A549 (cell line): ENCODE measurements at places on chromosomes 6 and 20. TPM values are rescaled to one million over a fixed set of nuclear protein-coding genes. Genes with fewer than 3 reads are reported as not detected.
A peak's percentile ranks its signal among the peaks of the same experiment; 100 is the strongest.

LAMP5 gene
- polyA plus RNA-seq: 0.04 to 0.12 TPM in 2 of 3 replicates, not detected in the other

ASIP gene
- polyA plus RNA-seq: not detected in 3 replicates

CUTA gene
- polyA plus RNA-seq: 171 to 175 TPM (median 172 TPM) in 3 replicates

PRDM1 gene
- polyA plus RNA-seq: 2.5 to 3.0 TPM (median 2.6 TPM) in 3 replicates

TEAD3 gene
- 3.0 to 4.5 TPM (median 4.2 TPM) in 3 replicates for polyA plus RNA-seq

CDSN gene
- polyA plus RNA-seq: not detected in 3 replicates

HFE gene
- polyA plus RNA-seq: 15.5 to 19.9 TPM (median 18.1 TPM) in 3 replicates

GRCh38 chr6:1113916-1114540, 197.9 kb upstream of the FOXQ1 start:
- DNase-seq: no peak

GRCh38 chr6:9178071-9178470, 742.7 kb upstream of the SLC35B3 start:
- no peak for DNase-seq

DNA sequence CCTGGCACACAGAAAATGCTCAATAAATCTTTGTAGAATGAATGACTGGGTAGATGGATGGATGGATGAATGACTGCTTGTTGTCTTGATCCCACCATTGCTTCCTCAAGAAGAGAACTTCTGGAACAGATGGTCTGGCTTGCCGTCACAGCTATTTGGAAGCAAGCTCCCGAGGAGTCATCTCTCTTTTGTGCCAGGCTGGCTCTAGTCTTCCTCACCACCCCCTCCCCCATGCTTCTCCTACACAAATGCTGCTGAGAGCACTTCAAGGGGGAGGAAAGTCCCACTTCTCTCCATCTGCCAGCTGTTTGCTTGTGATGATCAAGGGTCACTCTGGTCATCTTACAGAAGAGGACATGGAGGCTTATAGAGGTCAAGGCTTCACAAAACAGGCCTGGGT, 11.6 kb upstream of the KCNG1 start:
- DNase-seq: no peak

GRCh38 chr6:163281634-163282033, 132.9 kb upstream of the QKI start:
- DNase-seq: no peak

DNA sequence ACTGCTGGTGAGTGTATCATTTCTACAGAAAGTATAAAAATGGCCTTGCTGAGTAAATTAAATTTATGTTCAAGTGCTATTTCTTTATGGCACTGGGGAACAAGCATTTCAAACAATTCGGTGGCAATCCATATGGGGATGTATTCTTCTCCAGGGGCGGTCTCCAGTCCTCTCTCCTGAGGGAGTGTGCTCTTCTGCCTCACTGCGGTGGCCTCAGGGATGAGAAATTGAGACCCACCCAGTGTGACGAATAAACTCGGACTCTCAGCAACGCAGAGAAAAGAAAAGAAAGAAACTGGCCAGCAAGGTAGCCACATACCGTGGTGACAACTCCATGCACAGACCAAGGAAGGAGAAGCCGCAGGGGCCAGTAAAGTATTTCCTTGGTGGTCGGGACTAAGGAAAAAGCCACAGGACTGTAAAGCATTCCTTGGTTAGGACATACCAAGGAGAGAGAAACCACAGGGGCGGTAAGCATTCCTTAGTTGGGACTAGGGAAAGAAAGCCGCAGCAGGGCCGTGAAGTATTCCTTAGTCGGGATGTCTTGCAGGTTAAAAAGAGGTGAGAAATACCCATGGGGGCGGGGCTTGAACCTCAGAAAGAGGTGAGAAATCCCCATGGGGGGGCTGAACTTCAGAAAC, 13.6 kb upstream of the GOPC start:
- DNase-seq: no peak

DNA sequence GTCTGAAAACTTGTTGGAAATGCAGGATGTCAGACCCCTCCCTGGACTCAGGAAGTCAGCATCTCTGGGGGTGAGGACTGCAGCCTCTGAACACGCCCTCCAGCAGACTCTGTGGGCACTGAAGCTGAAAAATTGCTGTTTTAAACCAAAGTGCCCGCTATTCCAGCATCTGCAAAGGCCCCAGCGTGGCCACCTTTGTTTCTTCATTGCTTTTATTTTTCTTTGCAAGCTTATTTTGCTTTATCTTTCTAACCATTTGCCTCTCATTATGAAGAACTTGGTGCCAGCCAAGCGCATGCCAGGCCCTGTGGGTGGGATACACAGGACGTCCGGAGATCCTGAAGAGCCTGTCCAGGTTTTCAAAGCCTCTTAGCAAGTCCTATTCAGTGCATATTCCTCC, 203.9 kb upstream of the CST7 start:
- DNase-seq: no peak

DNA sequence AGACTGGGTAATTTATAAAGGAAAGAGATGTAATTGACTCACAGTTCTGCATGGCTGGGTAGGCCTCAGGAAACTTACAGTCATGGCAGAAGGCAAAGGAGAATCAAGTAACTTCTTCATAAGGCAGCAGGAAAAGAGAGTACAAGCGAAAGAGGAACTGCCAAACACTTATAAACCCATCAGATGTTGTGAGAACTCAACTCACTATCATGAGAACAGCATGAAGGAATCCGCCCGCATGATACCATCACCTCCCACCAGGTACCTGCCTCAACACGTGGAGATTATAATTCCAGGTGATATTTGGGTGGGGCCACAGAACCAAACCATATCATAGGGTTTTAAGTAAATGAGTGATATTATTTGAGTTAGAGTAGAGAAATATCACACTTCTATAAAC, 189.3 kb downstream of the TSHZ2 start:
- no peak for DNase-seq

GRCh38 chr6:165574220-165575157, 88.6 kb downstream of the PDE10A start:
- DNase-seq: peak; percentile 76

DNA sequence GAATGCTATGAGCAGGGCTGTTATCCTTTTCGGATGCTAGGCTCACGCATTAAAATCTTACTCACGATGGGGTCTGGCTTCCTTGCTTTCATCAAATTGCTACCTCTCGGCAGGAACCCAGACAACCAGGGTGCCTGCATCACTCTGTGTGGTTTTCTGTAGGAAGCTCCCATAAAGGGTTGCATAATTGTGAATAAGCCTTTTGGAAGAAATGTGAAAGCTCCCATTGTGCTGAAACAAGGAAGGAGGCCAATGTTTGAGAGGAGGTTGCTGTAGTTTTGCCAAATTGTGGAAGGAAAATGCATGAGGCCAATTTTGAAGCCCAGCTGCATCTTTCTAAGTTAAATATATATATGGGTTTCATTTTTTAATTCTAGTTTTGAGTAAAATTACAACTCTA, 615.5 kb downstream of the C6orf118 start:
- DNase-seq: no peak

DNA sequence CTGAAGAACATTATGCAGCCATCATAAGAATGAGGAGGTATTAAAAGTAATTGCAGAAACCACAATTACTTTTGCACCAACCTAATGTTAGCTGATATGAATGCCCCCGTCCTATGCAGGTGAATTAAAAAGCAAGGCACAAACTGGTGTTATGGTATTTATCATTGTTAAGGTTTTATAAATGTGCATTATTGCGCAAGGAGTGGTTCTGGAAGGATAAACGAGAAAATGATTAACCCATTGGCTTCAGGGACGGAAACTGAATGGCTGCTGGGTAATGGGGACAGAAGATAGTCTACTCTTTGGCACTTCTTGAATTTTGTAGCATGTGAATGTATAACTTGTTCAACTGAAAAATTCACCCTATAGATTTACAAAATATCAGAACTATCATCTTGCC, 148.6 kb upstream of the SALL4 start:
- no peak for DNase-seq

DNA sequence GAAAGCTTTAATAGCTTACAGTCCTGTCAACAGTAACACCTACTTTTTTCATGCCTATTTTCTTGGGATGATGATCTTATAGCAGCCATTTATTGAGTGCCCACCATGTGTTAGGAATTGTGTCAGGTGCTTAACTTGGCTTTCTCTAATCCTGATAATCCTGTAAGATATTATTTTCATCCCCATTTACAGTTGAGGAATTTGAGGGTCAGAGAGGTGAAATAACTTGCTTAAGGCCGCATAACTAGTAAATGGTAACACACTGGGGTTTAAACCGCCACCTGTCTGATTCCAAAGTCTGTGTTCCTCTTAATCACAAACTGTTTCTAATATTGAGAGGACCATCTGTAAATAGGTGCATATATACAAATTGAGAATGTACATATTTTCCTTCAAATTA, 55.5 kb downstream of the NCOA3 start:
- no peak for DNase-seq

DNA sequence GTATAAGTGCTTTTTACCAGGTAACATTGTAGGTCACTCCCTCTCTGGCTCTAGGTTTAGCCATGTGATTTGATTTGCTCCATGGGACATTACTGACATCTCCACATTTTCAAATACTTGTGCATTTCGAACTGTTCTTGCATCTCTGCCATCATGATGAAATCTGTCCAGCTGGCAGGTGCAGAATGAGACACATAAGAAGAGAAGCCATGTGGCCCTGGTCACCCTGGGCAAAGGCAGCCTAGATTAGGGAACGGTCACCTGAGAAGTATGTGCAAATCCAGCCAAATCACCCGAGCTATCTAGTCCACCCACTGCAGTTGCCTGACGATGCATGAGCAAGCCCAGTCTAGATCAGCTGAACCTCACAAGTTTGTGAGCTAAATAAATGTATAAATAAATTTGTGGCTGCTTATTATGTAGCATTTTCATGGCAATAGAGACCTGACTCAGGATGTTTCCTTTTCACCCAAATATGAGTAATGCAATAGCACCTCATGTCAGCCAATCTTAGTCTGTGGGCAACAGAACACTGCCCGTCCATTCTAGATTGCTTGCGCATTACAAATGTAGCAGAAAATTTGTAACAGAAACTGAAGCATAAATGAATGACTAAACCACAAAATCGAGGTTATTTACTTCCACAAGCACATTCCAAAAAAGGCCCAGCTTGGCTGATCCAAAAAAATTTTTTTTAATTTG, 115.2 kb downstream of the PAK5 start:
- no peak for DNase-seq

GRCh38 chr20:53498341-53498740, 95.3 kb downstream of the ZNF217 start:
- DNase-seq: no peak

- no peak for DNase-seq
Observed at GRCh38 chr6:13378669-13379590, 50.6 kb upstream of the TBC1D7 start.

DNA sequence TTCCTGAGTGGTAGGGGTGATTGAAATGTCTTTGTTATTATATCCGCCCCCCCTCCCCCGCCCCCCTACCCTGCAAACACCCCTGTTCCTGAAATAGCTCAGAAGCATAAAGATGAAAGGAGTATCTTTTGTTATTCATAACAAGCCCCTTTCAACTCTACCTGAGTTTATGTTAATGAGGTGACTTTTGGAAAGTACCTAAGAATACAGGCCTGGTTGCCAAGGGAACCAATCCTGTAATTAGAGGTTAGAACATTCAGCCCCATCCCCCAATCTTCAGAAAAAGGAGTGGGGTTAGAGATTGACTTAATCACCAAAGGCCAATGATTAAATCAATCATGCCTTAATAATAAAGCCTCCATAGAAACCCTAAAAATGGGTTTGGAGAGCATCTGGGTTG, 979.2 kb upstream of the GJE1 start:
- no peak for DNase-seq

GRCh38 chr6:35214869-35215664, 1.3 kb downstream of the SCUBE3 start:
- DNase-seq: no peak

GRCh38 chr6:13012977-13013680, 296.6 kb downstream of the PHACTR1 start:
- no peak for DNase-seq

DNA sequence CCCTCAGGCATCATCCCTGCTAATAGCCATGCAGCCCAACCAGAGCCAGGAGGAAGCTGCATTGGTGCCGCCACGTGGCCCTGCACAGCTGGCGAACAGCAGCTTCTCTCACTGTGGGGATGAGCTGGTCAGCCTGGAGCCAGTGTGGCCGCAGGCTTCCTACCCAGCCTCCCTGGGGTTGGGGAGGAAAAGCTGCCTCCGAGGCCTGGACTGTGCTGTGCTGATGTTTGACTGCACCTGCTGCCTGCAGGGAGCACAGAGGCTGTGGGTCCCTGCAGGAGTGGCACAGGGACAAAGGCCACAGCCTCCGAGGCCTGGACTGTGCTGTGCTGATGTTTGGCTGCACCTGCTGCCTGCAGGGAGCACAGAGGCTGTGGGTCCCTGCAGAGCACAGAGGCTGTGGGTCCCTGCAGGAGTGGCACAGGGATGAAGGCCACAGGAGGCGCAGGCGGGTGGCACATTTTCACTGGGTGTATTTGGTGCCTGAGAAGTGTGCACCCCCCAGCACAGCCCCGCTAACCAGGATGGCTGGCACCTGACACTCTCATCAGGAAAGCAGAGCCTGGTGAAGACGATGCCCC, 83.9 kb downstream of the DLL1 start:
- DNase-seq: no peak

DNA sequence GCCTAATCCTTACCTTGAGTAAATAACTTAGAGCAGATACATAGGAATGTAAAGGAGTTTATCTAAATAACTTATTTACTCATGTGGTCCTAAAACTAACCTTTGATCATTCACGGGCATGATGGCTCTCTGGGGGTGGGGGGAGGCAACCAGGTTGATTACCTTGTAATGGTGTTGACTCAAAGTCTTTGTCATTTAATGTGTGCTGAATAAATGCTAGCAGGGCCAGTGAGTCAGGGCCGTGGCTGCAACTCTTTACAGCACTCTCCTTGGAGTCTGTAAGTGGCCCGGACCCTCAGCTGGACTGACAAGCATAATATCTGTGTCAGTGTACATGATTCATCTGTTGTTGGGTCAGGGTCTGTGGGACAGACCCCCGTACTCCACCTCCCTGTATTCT, 203.0 kb downstream of the EPM2A start:
- no peak for DNase-seq

- DNase-seq: no peak
Observed at GRCh38 chr6:28330041-28330440, 5.9 kb downstream of the ZSCAN31 start.

GRCh38 chr6:155201461-155202226, 62.2 kb upstream of the CLDN20 start:
- peak; percentile 54 for DNase-seq

- no peak for DNase-seq
Observed at GRCh38 chr6:130943738-130944137, 116.5 kb downstream of the SMLR1 start.

DNA sequence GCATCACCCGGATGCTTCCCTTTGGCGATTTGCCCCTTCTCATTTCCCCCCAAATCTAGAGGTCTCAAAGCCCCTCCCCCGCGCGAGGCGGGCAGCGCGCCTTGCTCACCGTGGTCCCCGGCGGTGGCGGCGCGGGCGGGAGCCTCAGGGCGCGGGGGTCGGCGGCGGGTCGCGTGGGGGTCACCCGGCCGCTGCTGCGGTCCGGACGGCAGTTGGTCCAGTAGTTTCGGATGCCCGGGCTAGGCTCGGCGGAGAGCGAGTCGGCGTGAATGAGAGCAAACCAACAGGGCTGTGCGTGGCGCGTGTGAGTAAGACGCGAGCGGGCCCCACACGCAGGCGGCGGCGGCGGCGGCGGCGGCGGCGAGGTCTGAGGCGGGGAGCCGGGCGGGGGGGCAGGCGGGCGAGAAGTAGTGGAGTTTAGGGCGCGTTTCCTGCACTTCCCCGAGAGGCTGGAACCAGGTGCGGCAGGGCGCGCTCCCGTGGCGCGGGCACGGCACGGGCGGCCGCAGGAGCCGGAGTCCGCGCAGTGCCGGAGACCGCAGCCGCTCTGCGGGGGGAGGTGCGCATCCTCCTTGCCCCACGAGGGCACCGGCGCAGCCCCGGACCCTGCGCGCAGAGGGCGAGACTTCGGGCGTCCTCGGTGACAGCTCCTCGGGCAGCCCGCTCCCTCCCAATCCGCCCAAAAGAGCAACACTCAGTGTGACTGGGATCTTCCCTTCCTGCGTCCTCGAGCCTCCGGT, 567 bp downstream of the HS3ST5 start:
- DNase-seq: peak; percentile 3
